ENCODE measurements at places on chromosomes 7 and 10.
A peak's percentile ranks its signal among the peaks of the same experiment; 100 is the strongest.

- DNase-seq: no peak
These were observed 26.8 kb downstream of the EN2 start for GRCh38 chr7:155484483-155485399.

GRCh38 chr7:23020742-23021401 lies 6.9 kb upstream of the HYCC1 start:
- DNase-seq: no peak

- DNase-seq: peak; percentile 61
These were observed 819 bp downstream of the HYCC1 start for GRCh38 chr7:23012908-23013714.

- DNase-seq: no peak
These were observed 4.1 kb downstream of the MRPL43 start for GRCh38 chr10:100982916-100983830.
